ENCODE measurements at places on chromosomes 6 and 20.
A peak's percentile ranks its signal among the peaks of the same experiment; 100 is the strongest.

GRCh38 chr20:51801122-51801822, 1.0 kb downstream of the SALL4 start:
- DNase-seq, result no peak

DNA sequence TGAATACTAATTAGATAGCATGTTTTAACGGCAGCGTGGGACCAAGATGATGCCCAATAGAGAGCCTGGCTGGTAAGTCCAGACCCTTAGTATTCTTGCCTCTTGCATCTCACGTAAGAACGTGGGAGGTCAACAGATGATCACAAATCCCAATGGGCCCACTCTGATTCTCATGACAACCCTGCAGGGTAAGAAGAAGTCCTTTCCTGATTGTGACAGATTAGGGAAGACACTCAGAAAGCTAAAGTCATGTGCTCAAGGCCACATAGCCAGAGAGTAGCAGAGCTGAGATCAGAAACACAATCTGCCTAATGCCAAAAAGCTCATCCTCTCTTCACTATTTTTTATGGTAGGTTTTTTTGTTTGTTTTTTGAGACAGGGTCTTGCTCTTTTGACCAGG, 103.8 kb downstream of the RALGAPA2 start:
- no peak for DNase-seq

DNA sequence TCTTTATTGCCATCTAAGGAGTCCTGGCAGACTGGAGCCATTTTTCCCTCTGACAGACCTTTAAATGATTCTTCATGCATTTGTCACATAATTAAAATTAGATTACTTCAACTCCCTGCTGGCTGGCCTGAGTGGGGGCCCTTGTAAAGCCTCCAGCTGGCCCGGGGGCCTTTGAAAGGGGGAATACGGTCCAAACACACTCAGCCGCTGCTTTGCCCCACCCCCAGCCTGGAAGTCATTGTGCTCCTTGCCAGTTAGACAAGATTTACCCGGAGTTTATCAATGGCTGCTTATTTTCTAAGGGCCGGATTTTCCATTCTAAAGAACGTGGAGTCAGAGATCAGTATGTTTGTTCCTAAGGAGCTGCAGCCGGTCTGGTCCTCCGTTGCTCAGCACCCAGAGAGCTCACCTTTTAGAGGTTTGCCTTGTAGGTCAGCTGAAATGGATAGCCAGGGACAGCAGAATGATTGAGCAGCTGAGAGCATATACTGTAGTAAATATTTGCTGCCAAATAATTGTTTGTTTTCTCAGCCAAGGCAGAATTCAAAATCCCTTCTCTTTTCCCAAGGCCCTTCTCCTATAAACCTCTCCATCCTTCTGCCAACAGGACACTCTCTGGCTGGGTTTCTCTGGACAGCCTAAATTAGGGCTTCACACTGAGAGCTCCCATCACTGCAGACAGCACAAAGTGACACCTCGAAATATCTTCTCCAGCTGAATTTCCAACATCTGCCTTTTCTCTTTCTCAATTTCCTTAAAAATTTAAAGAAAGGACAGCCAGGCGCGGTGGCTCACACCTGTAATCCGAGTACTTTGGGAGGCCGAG, 68.4 kb upstream of the RBM24 start:
- DNase-seq, result no peak

GRCh38 chr6:130029163-130029562, 10.8 kb downstream of the L3MBTL3 start:
- no peak for DNase-seq

DNA sequence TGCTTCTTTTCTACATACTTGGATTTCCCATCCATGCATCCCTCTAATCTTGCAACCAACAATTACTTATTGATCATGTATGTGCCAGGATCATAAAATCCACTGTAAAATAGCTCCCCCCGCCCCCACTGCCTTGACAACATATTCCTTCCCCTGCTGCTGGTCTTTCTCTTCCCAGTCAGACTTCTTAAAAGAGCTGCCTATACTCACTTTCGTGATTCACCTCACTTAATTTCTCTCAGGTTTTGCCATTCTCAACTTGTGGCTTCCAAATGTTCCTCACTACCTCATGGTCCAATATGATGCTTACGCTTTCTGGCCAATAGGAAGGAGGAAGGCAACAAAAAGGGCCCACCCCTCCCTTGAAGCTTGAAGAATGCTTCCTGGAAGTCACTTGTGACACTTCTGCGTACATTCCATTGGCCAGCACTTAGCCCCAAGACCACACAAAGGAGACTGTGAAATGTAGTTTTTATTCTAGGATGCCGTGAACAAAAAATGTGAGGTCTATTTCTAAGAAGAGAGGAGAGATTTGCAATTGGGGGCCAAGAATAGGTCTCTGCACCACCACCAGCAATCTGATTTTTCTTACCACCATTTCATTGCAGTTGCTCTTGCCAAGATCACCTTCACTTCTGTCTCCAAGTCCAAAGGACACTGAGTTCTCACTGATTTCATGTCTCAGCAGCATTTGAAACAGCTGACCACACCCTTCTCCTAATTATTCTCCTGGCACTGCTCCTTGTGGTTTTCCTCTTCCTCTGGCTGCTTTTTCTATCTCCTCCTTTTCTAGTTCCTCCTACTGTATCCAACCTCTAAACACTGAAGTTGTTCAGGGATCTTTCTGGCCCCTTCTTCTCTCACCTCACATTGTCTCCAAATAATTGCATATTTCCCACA, 30.8 kb downstream of the CD164 start:
- DNase-seq, result no peak

GRCh38 chr6:130381012-130381411, 15.2 kb downstream of the TMEM200A start:
- DNase-seq, result no peak

GRCh38 chr20:63445075-63445734, 27.2 kb downstream of the KCNQ2 start:
- no peak for DNase-seq

DNA sequence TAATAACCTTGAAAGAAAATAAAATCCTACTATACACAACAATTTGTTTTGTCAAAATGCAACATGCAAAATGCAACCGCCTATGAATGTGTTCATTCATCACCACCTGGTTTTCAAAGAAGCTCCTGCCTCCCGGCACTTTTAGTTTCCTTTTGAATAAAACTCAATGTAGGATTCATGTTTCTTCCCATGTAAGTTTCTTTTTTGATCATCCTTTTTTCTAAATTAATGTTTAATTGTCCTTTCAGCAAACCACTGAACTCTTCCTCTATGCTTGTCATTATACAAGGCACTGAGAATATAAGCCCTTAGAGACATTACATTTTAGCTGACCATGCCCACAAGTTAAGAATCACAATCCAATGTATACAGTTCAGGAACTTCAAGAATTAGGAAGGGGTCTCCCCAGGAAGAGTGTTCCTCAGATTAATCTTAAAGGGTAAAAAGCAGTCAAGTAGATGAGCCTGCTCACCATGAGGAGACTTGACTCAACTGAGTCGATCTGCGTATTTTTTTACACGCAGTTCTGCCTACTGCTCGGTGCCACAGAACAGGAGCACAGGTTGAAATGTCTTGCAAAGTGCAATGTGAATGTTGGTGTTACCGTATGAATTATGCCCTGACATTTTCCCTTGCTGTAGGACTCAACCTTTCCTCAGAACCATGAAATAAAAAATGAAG, 7.2 kb upstream of the THEMIS start:
- no peak for DNase-seq

DNA sequence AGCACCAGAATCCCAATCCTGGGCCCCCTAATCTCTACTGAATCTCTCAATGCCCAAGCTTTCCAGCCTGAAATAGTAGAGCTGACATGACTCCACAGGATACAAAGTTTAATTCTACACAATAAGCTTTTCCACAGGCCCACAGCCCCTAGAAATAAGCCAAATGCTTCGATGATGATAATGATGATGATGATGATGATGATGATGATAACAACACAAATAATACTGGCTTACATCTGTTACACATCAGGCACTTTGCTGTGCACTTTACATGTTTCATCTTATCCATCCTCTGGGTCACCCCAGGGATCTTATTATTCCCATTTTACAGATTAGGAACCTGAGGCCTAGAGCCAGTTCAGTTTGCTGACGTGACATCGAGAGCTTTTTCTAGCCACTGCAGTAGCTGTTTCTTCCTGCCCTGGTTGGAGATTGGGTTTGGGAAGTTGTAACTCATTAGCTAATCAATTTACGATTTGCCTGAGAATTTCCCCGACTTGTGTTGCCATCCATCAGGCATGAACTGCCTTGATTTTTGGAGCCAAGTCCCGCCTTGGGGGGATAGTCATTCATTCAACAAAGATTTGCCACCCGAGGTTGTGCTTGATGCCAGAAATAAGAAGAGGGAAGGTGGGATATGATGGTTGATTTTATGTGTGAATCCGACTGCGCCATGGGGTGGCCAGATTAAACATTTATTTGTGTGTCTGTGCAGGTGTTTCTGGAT, 20.4 kb downstream of the KCNB1 start:
- DNase-seq, result no peak

DNA sequence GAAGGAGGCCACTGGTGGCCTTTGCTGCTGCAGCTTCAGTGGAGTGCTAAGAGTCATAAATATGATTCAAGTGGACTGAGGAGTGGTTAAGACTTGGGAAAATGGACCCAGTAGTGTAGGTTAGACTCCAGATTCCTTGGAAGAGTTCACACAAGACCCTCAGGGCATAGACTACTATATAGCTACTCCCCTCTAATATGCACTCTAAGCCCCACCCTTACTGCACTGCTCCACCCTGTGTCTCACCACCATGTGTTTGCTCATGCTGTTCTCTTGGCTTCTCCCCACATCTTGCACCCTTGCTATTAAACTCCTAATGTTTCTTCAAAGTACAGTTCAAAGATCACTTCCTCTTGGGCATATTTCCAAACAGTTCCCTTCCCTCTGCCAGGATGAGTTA, 5.7 kb downstream of the KCNQ5 start:
- DNase-seq, result no peak

DNA sequence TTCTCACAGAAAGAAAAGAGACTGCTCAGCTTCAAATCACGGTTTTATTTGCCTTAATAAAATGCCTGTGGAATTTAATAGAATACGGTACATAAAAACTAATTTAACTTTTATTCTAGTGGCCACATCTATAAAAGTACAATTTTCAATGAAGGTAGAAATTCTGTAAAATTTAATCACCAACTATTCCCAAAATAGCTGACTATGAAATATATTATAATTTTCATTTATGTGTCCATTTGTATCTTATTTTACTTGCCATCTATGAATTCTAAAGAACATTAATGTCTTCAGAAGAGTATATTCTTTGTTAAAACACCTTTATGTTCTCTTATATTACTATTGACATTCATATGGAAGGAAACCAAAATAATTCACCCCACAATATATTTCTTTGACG, 192.6 kb downstream of the BTBD3 start:
- DNase-seq, result no peak

DNA sequence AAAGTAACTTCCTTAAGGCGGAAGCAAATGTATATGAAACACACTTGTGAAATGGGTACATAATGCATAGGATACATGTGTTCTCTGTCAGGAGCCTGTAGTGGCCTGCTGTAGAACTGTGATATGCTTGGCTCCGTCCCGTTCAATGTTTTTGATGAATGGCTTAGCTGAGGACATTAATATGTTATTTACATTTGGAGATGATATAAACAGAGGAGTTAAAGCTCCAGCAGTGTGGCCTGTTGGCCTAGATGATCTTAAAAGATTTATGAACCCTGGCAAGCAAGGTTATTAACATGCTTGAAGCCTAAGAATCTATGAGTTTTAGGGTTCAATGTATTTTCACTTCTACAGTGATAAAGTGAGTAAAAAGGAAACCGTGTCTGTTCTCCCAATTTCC, 59.2 kb downstream of the AKAP12 start:
- DNase-seq, result no peak

DNA sequence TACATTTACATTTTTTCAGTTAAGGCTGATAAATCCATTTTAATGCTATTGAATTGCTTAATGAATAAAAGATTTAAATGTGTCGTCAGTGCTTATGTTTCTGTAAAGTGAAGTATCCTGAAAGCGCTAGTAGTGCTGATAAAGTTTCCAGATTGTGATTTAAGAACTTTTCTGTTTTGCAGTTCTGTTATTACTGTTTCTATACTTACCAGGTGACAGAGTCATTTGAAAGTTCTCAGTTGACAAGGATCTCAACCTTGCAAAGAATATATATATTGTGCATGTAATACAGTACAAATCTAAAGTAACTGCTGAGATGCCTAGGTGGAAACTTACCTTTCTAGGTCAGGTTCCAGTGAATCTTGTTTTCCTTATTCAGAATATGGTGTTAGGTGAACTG, 201.8 kb downstream of the ARID1B start:
- no peak for DNase-seq

- DNase-seq, result no peak
These were observed 26.0 kb downstream of the FAM229B start for GRCh38 chr6:112113431-112113830.

DNA sequence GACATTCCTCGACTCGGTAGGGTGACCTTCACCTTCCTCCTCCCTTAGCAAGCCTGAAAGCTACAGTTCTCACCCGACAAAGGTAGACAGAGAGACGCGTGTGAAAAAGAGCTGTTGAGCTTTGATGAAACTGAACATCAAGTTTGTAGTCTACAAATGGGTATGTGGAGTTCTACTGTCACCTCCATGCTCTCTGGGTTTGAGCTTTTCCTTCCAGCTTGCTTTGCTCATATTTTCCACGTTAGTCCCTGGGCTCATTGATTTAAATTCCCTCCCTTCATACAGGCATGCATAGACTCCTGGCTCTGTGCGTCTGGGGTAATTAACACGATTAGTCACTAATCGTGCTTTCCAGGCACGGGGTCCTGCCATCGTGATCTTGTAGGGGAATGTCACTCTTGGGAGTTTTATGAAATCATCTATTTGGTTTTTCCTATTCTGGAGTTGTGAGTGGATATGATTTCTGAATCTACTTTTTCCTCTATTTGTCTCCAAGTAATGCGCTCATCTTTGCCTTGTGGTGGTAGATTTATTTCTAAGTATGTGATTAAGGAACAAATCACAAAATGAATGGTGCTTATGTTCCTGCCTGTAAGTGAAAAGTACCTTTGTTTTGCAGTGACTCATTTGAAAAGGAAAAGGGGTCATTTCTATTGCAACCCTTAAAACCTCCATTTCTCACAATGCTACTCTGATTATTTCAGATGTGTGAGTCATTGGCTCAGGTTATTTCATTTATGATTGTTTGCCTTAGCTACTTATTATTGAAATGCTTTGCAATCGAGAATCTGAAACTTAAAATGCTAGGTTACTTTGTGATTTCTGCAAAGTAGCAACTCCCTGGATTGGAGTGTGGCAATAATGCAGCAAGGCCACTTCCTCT, 154.6 kb downstream of the ZDHHC14 start:
- peak; percentile 24 for DNase-seq

Data from SK-N-MC (cell line).